ENCODE measurements at places on chromosomes 11 and 22. TPM values are rescaled to one million over a fixed set of nuclear protein-coding genes. Genes with fewer than 3 reads are reported as not detected.

MMP12 gene
- total RNA-seq = not detected

- peak; percentile 58 for DNase-seq
These were observed 65.6 kb downstream of the BUD13 start for GRCh38 chr11:116707161-116707629.

DNA sequence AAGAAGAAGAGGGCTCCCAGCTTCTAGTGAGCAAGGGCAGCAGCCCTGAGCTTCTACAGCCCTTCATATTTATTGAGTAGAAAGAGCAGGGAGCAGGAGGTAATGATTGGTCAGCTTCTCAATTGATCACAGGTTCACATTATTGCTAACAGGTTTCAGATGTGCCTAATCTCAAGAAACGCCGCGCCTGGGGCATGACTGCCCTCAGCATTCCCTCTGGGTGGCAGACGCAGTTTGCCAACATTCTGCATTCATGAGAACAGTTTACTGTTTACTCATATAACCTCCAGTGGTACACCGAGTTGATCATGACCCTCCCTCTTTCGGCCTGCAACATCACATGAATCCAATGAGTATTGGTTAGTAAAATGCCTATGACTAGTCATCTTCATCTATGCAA lies 4.7 kb upstream of the ZNF74 start:
- DNase-seq = no peak

DNA sequence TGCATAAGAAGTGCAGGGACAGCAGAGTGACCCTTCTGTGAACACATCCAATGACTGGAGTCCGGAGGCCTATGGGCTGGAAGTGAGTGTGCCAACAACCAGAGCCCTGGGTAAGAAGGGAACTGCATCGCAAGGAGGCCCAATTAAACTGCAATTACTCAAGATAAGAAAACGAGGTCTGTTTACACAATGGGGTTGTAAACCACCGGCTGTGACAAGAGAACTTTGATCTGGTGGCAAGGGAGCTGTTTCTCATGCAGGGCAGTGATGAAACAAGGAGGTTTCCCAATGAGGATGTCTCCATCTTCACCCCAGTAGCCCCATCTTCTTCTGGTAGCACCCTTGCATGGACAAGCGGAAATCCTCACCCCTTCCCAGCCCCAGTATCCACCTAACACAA lies 21.5 kb downstream of the ETS1 start:
- peak; percentile 82 for DNase-seq

DNA sequence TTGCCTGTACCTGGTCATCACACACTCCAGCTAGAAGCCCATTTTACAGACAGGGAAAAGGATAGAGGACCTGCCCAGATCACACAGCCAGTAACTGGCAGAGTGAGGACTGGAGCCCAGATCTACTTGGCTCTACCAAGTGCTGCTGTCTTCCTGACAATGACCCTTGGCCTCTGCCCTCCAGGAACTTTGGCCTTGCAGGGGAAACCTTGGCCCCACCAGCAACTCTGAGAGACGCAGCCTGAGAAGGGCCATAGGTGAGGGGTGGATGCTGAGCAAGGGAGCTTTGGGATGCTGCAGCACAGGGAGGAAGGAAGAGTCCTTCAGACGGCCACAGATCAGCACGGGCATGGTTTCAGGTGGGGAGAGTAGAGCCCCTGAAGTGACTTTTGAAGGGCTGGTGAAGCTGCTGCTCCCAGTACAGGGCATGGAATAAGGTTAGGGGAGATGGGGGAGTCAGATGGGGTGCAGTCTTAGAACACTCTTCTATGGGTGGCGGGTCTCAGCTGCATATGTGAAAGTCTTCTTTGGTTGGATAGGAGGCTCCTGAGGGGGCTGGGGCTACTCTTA lies 2.0 kb upstream of the CAPN5 start:
- no peak for DNase-seq

DNA sequence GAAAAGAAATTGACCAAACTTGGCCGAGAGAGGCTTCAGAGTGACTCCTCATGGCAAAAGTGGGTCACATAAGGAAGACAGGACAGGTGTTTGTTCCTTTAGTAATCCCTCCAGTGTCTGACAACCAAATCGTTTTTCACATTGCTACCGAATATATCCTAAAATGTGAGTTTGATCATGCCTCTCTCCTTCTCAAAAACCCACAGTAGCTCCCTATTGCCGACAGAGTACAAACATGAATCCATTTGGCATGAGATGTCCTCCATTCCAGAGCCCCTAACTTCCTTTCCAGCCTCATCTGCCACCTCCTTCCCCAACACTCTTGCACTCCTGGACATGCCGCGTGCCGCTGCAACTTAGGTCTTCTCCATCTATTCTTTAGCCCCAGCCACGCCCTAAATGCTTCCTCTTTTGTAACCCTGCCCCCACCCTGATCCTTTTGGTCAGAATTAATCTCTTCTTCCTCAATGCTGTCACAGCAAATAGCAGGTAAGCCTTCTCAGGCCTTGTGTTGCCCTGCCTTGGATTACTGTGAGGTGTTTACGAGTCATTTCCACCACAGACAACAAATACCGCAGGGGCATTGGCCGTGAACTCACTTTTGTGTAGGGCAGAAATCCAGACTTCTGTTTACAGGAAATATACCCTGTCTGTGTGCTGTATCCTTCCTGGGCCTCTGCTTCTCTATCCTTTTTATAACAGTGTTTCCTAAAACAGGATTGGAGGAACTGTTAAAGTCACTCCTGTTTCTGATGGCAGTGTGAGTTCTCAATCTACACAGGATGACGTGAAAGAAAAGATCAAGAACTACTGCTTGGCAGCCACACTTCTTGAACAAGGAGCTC lies 66.0 kb upstream of the FTH1 start:
- no peak for DNase-seq

GRCh38 chr11:104830080-104830479 lies 68.2 kb downstream of the CASP12 start:
- no peak for DNase-seq

DNA sequence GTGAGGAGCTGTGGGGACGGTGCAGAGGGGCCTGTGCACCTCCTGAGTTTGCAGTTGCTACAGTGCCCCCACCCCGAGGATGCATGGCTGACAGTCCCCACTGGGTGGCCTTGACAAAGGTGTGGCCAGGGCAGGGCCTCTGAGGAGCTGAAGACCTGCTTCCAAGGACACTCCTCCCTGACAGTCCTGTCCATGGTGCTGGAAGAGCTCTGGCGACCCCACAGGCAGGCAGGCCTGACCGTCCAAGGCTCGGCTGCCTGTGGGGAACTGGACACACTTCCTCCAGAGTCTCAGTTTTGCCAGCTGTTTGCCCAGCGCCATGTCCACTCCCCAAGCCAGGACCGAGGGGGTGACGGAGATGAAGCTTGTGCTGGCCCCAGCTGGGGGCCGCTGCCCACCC lies 32.7 kb downstream of the BRSK2 start:
- peak; percentile 53 for DNase-seq

DNA sequence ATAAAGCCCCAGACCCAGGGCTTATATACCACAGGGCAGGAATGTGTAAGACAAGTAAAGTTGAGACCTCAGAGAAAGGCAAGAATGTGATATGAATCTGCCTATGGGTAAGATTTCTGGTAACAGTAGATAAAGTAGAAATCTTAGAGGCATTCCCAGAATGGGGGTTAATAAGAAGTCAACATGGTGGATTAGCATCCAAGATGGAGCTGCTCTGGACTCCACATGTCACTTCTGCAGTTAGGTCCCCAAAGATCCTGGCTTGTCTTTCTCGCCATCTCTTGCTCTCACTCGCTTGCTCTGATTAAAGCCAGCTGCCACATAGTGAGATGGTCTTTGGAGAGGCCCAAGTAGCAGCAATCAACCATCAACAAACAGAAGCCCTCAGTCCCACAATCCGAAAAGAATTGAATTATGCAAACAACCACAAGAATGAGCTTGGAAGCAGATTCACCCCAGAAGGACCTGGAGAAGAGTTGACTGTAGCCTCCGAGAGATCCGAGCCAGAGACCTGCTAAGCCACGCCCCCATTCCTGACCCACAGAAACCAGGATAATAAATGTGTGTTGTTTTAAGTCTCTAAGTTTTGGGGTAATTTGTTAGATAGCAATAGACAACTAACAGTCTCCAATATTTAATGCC lies 5.4 kb upstream of the C11orf86 start:
- DNase-seq = no peak

DNA sequence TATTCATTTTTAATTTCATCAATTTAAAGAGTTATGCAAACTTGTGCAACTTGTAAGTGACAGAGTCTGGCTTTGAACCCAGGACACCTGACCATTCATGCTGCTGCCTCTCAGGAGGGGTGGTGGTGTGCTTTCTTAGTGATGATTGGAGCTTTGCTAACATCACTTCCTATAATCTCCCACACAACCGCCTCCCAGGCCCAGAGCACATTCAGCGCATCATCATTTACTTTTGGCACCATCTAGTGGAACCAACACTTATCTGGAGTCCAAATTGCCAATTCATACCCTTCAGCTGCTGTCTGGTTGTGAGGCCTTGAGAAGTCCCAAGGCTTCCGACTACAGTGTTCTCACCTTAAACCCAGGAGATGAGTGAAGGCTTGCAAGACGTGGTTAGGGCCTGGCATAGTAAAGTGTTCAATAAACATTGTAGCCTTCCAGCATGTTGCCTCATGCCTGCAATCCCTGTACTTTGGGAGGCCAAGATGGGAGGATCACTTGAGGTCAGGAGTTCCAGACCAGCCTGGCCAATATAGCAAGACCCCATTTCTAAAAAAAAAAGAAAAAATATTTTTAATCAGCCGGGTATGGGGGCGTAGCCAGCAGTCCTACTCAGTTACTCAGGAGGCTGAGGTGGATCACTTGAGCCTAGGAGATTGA lies 1.1 kb upstream of the TTLL1 start:
- DNase-seq = peak; percentile 87

- peak; percentile 86 for DNase-seq
These were observed 18.7 kb upstream of the SCGB1D1 start for GRCh38 chr11:62171261-62171723.

- no peak for DNase-seq
These were observed 908.6 kb downstream of the NTM start for GRCh38 chr11:132278801-132279574.

MYO18B gene
- 1.4 TPM for total RNA-seq

APOA1 gene
- 0.87 TPM for total RNA-seq

GRCh38 chr11:111440416-111441205 lies 61.5 kb upstream of the POU2AF1 start:
- no peak for DNase-seq

- no peak for DNase-seq
These were observed 8.5 kb upstream of the CDC42BPG start for GRCh38 chr11:64852804-64853509.

DNA sequence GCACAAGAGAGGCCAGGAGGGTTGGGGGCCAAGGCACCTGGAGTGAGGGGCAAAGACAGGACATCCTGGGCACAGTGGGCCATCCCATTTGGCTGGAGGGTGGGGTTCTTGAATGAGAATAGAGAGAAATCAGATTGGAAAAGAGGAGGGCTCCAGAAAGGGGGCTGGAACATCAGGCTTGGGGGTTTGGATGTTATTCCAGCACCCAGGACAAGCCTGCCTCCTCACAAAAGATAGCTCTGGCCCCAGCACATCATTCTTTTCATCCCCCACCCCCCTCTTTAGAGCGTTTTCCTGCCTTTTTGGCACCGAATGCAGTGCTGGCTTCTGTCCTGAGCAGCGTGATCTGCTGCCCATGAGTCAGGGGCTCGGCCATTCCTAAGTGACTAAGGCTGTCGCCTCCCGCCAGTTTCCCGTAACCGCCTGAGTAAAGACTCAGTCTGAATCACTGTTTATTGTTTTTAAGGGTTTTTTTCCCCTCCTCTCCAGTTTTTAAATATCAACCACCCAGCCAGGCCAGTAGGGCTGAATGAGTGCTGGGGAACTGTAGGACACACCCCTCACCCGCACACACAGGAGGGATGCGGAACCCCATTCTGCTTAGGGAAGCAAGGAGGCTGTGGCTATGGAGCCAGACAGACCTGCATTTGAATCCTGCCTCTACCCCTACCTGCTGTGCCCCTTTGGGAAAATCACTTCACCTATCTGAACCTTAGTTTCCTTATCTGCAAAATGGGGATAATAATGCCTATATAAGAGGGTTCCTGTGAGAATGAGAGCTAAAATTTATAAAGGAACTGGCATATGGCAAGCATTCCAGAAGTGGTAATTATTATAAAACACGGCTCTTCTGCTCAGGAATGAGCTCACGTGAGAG lies 32.4 kb upstream of the NAV2 start:
- DNase-seq = peak; percentile 68

- DNase-seq = no peak
These were observed 42.9 kb downstream of the UBASH3B start for GRCh38 chr11:122698392-122698791.

XNDC1N gene
- total RNA-seq = not detected

DNA sequence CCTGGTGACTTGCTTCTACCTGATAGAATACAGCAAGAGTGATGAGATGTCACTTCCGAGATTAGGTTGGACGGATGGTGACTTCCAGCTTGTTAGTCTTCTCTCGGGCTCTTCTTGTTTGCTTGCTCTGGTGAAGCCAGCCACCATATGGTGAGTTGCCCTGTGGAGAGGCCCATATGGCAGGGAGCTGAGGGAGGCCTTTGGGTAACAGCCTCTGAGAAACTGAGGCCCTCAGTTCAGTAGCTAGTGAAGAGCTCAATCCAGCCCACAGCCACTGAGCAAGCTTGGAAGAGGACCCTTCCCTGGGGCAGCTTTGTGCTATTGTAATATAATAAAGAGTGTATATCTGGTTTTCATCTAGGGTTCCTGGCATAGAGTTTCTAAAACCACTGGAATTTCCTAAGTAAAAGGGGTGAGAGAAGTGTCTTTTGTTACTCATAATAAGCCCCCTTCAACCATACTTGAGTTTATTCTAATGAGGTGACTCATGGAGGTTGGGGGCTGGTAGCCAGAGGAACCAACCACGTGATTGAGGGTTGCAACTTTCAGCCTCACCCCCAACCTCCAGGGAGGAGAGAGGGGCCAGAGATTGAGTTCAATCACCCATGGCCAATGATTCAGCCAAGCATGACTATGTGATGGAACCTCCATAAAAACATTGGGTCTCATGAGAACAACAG lies 8.0 kb upstream of the TPCN2 start:
- no peak for DNase-seq

GRCh38 chr11:134126217-134126822 lies 57.4 kb downstream of the JAM3 start:
- DNase-seq = no peak

DNA sequence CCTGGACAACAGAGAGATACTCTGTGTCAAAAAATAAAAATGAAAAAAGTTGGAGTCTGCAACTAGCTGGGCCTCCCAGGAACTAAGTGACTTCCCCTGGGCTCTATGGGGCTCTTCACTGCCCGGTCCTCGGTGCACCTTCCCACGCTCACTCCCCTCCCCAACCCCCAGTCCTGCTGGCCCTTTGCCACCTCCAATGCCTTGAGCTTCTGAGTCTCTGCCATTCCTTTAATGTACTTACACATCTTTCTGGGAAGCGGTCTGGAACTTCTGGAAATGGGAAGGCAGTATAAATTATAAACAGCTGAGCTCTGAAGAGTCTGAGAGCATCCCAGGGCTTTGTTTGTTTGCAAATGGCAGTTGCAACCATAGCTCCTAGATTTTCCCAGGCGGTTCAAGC lies 5.9 kb upstream of the BATF2 start:
- DNase-seq = peak; percentile 34

DNA sequence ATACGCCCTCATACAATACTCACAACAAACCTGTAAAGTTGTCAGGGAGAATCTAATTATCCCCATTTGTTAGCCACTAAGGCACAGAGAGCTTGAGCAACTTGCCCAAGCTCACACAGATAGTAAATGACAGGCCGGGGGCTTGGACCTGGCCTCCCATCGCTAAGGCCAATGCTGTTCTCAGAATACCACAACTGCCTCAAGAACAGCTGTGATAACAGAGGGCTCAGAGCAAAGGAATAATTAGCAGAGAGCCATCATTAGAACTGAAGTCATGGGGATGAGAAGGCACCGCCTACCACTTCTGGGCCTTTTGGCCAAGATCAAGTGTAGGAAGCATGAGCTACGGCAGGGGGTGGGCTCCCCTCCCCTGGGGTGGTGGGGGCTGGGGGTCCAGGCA lies 98.6 kb downstream of the FEZ1 start:
- DNase-seq = no peak

KRTAP5-2 gene
- total RNA-seq = not detected
